Stimulated activated CD4-positive, alpha-beta T cell treated with anti-CD3 and anti-CD28 coated beads, Interleukin-4, amount 100 ng/mL, for 4 hours (primary cell): ENCODE measurements at places on chromosomes 6 and 20.

GRCh38 chr6:157432231-157432891 is 51.4 kb downstream of the ZDHHC14 start:
- no peak for DNase-seq

- no peak for DNase-seq
Measured at GRCh38 chr6:128432394-128432793, 88.0 kb downstream of the PTPRK start.

- no peak for DNase-seq
Measured at GRCh38 chr6:42393339-42393738, 58.4 kb downstream of the TRERF1 start.

GRCh38 chr6:169949511-169950097 is 198.2 kb downstream of the ERMARD start:
- no peak for DNase-seq

DNA sequence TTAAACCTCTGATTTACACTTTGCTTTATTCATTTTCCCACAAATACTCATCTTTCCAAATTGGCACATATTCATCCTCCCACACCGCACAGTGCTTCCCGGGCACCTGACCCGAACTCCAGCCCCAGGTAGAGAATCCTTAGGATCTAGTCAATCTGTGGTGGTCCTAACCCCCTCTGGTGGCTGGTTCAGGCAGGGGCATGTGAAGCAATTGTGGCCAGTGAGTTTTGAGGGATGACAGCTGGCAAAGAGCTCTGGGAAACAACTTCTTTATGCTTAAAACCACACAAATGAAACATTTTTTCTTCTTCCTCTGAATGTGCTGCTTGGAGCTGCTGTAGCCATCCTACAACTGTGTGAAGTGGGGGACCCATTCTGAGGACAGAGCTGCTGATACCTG is 54.7 kb downstream of the ELOVL5 start:
- no peak for DNase-seq

- DNase-seq = no peak
Measured at GRCh38 chr6:139951172-139951571, 576.7 kb upstream of the CITED2 start.

- DNase-seq = no peak
Measured at GRCh38 chr20:41342474-41343464, 2.1 kb downstream of the LPIN3 start.

DNA sequence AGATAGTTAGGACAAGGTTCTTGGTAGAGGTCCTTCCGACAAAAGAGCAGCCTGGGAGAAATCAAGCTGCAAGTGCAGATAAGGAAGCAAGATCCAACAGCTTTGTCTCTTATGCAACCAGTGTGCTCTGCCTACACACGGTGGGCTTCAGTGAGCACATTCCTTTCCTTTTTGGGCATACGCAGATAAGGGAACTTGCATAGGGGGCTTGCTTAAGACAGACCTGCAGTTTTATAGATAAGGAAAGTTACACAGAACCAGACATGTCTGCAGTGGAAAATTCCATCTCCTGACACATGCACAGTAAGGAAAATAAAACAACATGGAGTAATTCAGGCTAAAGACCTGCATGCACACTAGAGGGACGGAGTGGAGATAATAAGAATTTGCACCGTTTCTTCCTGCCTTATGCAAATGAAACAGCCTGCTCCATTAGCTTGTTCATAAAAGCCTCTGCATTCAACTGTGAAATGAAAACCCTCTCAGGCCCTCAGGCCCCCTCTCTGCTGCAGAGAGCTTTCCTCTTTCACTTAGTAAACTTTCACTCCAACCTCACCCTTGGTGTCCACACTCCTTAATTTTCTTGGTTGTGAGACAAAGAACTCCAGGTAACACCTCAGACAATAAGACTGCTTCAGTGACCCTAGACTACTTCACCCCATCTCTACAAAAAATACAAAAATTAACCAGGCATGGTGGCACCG is 97.5 kb upstream of the MYLIP start:
- no peak for DNase-seq

GRCh38 chr6:3801960-3802359 is 47.2 kb upstream of the FAM50B start:
- no peak for DNase-seq

GRCh38 chr6:137246791-137247202 is 27.6 kb upstream of the IFNGR1 start:
- DNase-seq = no peak

GRCh38 chr6:109471105-109471810 is 11.8 kb downstream of the ZBTB24 start:
- no peak for DNase-seq

- no peak for DNase-seq
Measured at GRCh38 chr6:132382630-132383175, 18.6 kb downstream of the MOXD1 start.

DNA sequence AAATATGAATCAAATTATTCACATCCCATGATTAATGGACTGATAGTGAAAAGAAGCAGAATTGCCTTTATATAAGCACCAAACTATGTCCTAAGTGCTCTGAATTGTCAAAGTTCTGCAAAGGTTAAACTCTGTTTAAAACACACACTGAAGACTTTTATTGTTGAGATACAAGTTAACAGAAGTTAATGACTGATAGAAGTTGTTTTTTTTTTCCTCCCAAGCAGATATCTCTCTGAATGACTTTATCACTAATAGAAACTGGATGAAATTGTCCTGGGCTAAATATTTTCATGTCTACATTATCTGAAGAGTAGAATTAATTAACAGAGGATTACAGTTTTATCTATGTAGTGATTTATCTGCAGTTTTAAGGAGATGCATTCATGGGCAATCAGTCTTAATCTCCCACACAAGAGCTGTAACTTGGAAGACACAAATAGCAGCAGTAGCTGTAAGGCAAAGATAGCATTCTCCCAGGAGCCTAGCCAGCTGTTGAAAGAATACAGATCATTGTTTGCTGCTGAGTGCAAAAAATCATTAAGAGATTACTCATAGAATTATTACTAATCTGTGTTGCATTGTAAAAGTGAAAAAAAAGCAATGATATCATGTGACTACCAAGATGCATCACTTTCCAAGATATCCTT is 49.9 kb downstream of the BMP5 start:
- DNase-seq = no peak

- DNase-seq = peak; percentile 15
Measured at GRCh38 chr6:4133941-4134838, 1.2 kb downstream of the ECI2 start.

GRCh38 chr20:47274401-47275108 is 81.9 kb downstream of the ZMYND8 start:
- DNase-seq = peak; percentile 39

DNA sequence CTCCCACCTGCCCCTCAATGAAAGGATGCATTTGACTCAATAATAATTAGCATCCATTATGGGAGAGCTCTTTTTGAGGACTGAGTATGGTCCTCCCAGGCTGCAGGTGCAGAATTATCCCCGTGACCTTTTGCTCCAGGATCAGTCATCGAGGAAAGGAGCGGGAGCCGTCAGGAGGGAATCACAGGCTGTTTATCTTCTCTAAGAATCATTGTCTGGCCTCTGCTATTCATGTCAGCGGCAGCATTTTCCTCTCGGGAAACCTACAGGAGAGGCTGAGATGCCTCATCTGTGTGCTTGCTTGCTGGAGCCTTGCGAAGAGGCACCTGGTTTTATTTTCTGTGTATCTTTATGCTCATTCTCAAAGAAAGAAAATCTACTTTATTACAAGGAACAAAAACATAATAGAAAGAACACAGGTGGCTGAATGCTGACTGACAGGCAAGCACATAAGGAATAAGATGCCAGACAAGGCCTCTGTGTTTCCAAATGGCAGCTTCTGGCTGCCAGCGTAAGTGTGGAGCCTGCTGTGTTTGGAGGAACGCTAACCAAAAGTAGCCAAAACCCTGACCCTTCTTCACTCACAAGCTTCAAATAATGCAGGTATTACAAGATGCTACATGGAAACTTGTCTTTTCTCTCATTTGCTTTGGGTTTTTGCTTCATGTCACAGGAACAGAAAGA is 539.1 kb upstream of the MARCKS start:
- no peak for DNase-seq

- no peak for DNase-seq
Measured at GRCh38 chr20:44174996-44175765, 11.8 kb downstream of the JPH2 start.

- no peak for DNase-seq
Measured at GRCh38 chr6:40285996-40286395, 301.2 kb downstream of the LRFN2 start.

- DNase-seq = no peak
Measured at GRCh38 chr6:113031591-113032238, 684.6 kb downstream of the RFPL4B start.

GRCh38 chr6:34055223-34055933 is 90.5 kb downstream of the GRM4 start:
- DNase-seq = peak; percentile 55

GRCh38 chr20:44196271-44196670 is 9.3 kb upstream of the JPH2 start:
- DNase-seq = no peak

GRCh38 chr20:50244352-50245149 is 53.9 kb downstream of the CEBPB start:
- DNase-seq = no peak

DNA sequence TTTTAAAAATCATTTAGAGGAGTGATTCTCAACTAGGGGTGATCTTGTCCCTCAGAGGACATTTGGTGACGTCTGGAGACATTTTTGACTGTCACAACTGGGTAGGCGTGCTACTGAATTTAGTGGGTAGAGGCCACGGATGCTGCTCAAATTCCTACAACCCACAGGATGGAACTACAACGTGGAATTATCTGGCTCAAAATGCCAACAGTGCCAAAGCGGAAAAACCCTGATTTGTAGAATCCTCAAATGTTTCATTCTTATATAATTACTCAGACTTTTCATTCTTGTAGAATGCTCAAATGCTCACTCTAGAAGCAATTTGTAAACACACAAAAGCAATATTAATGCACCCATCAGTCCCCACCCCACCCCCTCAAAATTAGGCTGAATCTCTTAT is 229.8 kb downstream of the ZMYND8 start:
- DNase-seq = no peak
